ENCODE measurements at places on chromosomes 4 and X.

- DNase-seq = no peak
Observed at GRCh38 chr4:123922847-123923246, 526.3 kb downstream of the SPRY1 start.

GRCh38 chrX:124938715-124939114 lies 381.0 kb upstream of the TEX13C start:
- no peak for DNase-seq

DNA sequence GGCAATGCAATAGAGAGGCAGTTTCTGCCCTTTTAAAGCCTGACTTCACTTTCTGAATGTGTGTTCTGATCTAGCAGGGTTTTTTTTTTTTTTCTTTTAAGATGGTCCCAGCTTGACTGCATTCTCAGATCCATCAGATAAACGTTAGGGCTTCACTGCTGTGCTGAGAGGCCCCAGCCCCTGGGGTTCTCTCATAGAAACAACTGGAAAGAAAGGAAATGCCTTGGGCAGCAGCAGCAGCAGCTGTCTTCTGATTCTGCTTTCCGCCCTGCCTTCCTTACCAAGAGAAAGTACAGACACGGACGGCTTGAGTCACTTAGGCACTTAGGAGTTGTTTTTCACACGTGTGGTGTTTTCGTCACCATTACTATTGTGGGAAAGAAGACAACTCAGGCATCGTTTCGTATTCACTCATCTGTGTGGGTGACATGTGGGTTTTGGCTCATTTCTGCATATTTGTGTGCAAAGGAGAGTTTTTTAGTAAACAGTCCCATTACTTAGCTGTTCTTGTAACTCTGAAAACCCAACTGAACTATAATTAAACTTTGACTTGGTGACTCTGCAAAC lies 172.0 kb downstream of the PTTG2 start:
- DNase-seq = no peak

DNA sequence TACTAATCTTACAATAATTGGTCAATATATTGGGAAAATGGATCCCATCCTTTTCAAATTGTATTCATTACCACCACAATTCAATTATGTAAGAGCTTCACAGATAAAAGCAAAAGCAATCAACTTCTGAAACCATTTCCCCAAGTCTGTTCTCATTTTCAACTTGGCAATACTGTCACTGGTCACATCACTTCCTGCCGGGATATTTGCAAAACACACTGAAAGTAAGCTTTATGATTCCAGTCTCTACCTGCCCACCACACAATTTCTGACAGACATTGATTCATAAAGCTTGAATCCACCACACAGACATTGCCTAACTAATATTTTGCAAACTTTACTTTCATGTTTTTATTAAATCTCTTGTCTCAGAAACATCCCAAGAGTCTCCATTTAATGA lies 53.6 kb downstream of the LIN54 start:
- no peak for DNase-seq

GRCh38 chr4:77711469-77711868 lies 105.8 kb downstream of the CXCL13 start:
- DNase-seq = no peak

DNA sequence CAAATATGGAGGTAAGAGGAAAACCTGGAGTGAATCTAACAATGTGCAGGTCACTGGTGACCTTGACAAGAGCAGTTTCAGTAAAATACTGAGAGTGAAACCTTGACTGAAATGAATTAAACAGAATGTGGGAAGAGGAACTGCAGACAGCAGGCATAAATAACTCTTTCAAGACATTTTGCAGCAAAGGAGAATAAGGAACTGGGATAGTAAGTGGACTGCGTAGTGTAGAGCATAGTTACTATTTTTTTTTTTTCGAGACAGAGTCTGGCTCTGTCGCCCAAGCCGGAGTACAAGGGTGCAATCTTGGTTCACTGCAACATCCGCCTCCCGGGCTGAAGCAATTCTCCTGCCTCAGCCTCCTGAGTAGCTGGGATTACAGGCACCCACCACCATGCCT lies 24.0 kb downstream of the RBMX start:
- DNase-seq = no peak

DNA sequence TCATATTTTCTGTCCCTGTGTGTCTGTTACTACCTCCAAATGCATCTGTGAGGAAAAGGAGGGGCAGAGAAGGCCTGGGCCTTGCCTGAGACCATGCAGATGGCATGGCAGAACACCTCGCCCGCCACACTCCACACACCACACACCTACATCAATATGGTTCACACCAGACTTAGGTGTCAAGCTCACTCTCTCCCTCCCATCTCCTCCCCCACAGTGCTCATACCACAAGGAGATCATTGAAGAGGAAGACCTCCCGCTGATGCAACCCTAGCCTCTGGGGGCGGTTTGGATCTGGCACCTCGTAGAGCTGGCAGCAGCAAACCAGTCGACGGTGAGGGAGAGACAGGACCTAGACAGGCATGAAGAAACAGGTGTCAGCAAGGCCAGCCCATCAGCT lies 16.6 kb upstream of the KDM5C start:
- DNase-seq = no peak

- no peak for DNase-seq
Observed at GRCh38 chr4:186852964-186853391, 129.3 kb upstream of the FAT1 start.

DNA sequence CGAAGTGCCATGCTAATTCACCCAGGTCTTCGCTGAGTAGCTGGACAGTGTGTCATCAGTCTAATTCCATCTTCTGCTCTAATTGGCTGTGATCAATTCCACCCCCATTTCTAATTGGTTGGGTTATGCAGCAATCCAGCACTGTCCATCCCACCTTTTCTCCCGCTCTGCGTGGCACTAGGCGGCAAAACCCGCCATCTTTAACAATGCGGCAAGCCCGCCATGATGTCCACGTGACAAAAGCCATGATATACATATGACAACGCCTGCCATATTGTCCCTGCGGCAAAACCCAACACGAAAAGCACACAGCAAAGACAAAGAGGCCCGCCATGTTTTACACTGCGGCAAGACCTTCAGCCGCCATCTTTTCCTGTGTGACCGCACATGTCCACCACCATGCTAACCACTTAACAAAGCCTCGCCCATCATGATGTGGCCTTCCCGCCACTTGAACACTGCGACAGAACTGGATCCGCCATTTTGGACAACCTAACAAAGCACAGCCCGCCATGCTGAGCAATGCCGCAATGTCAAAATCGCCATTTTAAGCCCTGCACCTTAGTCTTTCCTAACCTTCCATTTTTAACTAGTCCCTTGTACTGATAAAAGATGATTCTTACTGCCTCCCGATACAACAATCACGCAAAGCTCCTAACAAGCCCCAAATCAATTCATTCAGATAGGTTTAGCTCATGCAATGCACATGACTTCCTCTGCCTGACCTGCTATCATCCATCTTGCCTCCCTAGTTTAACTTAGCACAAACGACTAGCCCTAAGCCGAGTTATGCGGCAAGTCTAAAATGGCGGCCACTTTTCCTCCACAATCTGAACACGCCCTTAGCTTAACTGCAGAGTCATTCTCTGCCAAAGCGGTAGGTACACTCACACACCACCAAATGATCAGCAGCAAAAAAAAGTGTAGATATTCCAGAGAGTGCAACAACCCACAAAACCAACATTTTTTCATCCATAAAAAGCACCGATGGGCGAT lies 288.3 kb downstream of the CHIC1 start:
- DNase-seq = no peak

GRCh38 chrX:149563359-149563758 lies 13.6 kb upstream of the HSFX3 start:
- DNase-seq = no peak

DNA sequence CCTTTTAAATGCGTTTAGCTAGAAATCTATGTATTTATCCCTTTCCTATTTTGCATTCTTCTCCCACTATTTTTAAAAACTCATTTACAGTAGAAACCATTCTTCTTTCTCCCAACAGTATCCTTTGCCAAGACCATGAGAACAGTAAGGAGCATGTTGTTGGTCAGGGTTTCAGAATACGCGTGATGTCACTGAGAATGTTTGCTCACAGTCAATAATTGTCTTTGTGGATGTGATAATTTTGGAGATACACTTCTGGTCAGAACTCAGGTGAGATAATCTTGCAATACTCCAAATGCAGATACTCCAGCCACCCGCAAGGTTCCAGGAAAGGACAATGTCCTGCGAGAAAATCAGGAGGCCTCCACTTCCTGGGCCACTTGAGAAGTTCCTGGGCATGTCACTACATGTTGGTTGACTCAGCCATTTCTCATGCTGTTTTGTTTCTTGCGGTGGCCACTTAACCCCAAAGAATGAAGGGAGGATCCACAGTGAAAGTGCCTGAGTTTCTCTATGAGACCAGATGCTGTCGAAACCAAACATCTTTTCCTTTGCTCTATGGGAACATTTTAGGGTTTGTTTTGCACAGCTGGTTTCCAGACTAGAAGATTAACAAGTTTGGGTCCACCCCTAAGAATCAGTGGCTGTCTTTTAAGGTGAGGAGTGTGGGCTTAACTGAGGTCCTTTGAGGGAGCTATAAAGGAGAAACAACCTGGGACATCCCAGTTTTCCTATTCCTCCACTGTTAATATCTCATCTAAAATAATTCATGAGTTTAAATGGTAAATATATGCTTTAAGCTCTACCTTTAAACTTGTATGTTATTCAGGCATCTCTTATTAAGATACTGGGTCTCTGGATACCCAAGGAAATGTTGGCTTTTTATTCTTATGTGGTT lies 116.0 kb downstream of the SOWAHB start:
- no peak for DNase-seq

DNA sequence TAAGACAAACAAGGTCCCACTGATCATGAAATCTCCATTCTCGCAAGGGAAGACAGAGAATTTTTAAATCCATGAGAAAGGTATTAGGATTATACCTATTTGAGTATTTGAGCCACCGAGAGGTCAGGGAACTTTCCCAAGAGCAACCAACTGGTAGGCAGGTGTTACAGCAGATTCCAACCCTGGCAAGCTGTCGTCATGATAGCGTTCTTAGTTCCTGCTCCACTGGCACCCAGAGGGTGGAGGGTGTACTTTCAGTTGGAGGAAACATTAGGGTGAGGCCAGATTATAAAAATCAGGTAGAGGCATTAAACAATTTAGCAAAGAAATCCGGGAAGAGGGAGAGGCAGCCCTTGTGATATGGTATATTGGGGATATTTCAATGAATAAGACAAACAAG lies 23.3 kb downstream of the COQ2 start:
- no peak for DNase-seq

- no peak for DNase-seq
Observed at GRCh38 chr4:34720571-34720970, 1523.7 kb downstream of the ARAP2 start.

GRCh38 chrX:14598330-14598729 lies 69.0 kb downstream of the GLRA2 start:
- no peak for DNase-seq

GRCh38 chrX:100662796-100663195 lies 18.8 kb downstream of the SRPX2 start:
- DNase-seq = no peak

GRCh38 chr4:2787230-2788100 lies 5.4 kb upstream of the SH3BP2 start:
- DNase-seq = peak; percentile 51

DNA sequence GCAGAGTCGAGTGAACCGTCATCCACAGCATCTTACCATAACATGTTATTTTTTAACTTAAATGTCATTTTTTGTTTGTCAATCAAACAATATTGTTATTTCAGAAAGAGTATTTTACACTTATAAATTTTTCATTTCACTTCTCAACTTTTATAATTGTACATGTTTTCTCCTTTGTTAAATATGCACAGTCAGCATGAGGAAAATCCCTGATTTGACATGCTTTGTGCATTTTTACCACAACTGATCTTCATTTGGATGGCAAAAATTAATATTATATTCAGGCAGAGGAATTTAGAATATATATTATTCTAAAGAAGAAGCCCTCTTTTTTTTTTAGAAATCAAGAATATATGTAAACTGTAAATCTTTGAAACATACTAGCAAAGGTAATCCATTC lies 958.0 kb upstream of the PCDH7 start:
- no peak for DNase-seq

DNA sequence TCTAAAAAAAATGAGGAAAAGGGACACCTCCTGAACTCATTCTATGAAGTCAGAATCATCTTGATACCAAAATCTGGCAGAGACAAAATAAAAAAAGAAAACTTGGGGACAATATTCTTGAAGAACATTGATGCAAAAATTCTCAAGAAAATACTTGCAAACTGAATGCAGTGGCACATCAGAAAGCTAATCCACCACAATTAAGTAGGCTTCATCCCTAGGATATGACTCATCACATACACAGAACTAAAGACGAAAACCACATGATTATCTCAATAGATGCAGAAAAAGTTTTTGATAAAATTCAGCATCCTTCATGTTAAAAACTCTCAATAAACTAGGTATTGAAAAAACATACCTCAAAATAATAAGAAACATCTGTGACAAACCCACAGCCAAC lies 98.3 kb downstream of the FAM47B start:
- no peak for DNase-seq

DNA sequence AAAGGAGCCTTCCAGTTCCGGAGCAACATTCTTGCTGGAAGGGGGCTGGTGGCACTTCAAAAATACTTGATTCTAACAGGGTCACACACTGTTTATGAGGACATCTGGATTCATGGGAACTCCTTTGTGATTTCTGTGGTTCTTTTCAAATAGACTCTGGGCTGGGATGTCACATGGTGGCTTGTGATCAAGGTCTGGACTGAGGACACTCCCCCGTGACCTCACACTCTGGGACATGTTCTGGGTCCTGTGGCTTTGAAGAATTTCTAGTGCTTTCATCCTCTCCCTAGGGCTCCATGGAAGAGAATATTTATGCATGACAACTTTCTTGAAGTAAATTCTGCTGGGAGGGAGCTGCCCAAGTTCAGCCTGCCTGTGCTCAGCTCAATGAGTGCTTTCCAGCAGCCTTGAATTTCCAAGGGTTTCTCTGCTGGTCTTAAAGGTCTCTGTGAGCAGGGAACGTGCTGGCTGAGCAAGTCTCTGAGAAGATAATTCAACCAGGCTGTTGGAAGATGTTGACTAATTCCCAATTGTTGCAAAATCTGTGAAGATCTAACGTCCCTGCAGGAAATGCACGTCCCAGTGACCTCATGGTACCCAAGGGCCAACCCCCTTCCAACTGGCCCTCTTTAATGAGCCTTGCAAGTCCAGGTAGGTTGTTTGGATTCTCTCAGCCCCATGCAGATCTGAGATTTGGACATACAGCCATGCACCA lies 36.3 kb downstream of the GPR143 start:
- DNase-seq = no peak
